ENCODE measurements at places on chromosomes 12 and 14. TPM values are rescaled to one million over a fixed set of nuclear protein-coding genes. Genes with fewer than 3 reads are reported as not detected.

DNA sequence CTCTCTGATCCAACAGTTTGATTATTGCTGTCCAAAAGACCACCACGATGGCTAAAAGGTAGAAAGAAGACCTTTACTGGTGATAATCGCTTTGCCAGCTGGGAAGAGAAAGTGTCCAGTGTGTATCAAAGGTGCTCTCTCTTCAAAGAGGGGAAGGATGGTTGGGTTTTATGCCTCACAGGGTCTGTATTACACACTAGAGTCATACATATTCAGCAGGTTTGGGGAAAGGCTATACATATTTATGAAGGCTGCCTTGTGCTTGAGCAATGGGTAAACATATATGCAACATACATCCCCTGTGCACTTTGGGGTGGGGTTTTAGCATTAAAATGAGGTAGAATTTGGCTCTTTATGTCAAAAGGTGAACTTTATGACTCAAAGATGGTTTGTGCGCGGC is 18.2 kb downstream of the GPRC5D start:
- DNase-seq: no peak

- DNase-seq: no peak
Observed at GRCh38 chr12:79191391-79191790, 326.8 kb downstream of the SYT1 start.

DNA sequence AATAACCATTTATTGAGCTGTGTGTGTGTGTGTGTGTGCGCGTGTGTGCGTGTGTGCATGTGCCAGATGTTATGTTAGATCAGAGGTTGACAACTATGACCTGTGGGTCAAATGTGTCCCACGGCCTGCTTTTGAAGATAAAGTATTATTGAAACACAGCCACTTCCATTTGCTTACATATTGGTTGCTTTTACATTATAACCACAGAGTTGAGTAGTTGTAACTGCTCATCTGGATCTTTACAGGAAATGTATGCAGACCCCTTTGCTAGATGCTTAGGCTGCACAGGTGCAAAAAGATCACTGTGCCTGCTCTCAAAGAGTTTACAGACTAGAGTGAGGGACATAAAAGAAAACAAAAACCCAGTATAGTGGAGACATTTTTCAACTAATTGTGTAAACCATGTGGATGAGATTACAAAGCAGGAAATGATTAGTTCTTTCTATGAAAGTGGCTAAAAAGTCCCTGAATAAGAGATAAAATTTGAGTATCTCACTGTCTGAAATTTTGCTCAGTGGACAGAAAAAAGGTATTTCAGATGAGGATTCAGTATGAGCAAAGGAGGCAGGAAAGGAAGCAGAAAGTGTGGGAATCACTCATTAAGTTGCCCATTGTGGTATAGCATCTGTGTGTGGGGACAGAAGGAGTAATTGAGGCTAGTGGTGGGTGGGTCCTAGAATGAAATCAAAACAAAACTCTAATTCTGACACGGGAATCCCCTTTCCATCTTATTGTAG is 188.4 kb downstream of the PAH start:
- DNase-seq: no peak

DNA sequence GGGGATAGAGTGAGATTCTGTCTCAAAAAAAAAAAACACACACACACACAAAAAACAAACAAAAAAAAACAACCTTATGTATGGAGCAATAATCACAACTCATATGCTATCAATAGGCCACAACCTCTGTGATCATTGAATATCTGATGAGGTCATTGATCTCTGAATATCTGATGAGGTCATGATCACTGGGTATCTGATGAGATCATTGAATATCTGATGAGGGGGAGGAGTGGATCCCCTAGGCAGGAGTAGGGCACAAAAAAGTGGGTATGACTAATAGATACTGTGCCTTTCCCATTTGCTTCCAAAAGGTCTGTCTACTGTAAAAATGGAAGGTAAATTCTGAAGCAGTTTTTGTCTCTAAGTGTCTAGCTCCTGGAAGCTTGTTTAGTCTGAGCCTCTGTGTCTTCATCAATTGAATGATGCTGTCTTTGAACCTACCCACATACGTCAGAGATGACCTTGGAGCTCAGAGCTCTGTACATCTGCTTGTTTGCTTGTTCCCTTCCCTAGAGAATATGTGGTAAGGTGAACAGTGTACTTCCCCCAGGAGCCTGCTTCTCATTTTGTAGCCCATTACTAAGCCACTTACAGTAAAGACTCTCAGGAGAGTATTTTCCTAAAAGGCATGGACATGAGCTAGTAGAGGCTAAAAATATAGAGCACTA is 13.6 kb downstream of the PAH start:
- DNase-seq: no peak

DNA sequence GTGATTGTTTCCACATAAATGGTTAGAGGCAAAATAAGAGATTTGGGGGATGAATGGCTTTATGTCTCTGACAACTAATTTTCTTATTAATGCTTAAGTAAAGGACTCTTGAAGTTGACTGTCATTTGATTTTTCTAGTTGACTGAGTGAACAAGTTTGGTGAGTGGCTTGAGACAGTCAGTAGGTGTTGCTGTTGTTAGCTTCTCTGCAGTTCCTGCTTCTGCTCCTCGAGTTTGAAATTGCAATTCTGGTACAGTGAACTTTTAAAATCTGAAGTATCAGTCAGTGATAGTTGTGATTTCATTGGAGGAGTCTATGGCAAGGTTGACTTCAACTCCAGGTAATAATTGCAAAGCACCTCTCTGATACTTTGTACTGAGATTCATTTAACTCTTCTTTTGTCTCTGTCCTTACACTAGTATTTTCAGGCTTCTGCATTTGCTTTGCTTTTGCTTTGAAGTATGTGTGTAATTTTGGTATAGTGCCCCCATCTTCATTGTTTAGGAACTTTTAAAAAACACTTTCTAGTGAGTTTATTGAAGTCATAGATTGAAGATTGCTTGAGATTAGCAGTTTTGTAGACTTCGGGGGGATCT is 415.5 kb downstream of the PCNX1 start:
- no peak for DNase-seq

- DNase-seq: no peak
Observed at GRCh38 chr14:21229821-21230220, 39.4 kb downstream of the HNRNPC start.

DNA sequence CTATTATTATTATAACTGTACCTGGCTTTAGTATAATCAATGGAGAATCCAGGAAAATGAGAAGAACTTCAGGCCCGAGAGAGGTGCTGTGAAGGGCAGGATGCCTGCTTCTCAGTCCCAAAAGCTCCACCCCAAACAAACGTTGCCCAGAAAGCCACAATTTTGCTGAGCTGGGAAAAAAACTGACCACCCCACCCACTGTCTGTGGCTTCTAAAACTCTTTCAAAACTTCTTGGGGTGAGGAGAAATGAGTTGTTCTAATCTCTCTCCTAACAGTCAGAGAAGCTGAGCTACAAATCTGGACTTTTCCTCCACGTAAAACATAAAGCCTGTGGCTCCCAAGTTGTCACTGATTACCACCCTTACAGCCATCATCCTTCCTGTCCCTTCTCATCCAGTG is 13.4 kb downstream of the VDR start:
- no peak for DNase-seq

DNA sequence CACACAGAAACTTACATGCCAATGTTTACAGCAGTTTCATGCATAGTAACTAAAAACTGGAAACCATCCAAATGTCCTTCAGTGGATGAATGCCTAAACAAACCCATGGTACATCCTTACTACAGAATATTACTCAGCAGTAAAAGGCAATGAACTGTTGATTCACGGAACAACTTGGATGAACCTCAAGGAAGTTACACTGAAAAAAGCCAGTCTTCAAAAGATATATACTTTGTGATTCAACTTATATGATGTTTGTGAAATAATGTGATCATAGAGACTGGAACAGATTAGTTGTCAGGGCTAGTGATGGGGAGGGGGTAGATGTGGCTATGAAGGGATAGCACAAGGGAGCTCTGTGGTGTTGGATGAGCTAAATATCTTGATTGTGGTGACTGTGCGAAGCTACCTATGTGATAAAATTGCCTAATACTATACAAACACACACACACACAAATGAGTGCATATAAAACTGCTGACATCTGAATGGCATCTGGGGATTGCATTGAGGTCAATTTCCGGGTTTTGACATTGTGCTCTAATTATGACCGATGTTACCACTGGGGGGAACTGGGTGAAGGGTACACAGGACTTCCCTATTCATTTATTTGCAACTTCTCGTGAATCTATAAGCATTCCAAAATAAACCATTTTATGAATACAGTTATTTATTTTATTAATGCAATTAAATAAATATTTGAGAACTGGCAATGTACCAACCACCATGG is 94.3 kb downstream of the RIN3 start:
- DNase-seq: no peak

DNA sequence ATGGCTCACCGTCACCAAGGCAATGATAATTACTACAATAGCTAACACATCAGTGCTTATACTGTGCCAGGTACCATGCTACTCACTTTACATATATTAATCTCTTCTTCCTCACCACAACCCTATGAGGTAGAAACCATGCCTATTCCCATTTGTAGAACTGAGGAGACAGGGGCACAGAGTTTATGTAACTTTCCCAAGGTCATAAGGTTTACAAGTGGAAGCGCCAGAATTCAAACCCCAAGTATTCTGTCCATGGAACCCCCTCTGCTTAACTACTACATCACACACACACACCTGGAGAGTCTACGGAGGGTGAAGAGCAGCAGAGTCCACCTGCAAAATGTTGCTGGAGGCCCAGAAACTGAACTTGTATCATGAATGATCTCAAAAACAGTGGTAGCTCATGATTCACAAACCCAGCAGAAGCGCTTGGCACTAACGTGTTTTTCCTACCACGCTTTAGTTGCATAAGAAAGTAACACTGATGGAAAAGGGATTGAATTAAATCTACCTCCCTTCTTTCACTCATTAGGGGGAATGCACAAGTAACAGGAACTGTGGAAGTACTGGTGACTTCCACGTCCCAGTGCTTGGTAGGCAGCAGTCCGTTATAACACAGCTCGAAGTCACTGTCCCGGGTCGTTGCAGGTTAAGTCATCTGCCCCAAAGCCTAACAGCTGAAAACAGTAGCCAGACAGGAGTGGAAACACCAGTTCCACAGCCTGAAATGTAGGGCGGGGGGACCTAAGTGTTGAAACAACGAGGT is 2.0 kb downstream of the ITPR2 start:
- no peak for DNase-seq

GRCh38 chr14:101187816-101188570 is 284.5 kb upstream of the RTL1 start:
- no peak for DNase-seq

DNA sequence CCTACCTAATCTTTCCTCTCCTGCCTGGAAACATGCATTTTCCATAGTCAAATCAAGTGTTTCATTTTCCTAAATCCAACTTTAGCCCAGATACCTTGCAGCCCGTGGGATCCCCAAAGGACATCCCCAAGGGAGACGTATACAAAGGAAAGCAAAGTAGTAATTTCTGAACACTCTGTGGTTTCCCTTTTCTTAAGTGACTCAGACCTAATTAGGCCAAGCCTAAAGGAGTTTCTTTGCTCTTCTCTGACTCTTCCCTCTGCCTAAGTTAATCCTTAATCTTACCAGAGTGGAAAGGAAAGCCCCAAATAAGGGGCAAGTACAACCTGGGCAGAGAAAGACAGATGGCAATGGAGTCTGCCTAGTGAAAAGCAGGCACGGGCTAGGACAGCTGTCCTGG is 250.3 kb downstream of the SPTSSA start:
- DNase-seq: no peak

GRCh38 chr12:75177997-75178396 is 31.6 kb downstream of the KCNC2 start:
- no peak for DNase-seq

DNA sequence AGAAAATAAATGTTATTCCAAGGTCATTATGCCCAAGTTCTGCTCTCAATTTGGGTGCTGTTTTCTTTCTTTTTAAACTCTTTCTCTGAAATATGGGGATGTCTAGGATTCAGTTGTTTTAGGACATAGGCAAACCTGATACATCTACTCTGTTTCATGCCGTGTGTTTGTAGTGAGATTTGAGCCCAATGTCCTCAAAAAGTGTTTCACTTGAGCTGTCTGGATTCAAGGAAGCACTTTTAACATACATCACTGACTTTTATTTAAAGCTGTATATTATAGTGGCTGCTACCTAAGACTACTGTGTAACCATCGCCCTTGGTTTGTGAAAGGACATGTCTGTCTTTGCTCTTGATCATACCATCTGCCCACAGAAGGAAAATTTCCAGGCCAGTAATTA is 709.3 kb upstream of the STXBP6 start:
- DNase-seq: no peak

DNA sequence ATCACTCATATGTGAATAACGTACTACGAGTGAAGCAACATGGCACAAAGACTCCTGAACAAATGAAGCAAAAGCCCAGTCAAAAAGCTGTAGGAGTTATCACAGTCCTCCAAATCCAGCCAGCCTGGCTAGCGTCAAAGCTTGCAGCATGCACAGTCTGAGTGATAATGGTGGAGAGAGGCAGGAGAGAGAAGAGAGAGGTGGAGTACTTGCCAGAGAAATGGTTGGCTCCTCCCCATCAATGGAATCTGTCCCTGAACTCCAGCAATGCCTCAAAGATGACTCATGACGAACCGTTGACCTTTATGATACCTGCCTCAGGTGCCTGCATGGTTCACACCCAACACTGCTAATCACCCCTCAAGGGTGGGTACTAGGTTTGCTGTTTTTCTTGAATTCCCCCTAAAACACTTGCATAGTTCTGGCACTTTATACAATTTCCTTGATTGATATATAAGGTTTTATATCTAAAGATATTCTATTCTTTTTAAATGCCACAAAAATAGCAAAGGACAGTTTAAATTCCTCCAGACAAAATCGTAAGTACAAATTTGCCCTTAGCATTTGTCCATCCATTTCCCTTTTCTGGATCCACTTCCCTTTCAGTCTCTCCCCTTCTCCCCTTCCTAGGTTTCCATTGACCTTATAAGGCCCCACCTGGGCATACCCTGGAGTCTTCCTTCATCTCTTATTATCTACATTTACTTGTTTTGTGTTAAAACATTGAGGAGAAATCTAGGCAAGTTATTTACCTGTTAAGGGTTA is 10.2 kb downstream of the ARHGDIB start:
- DNase-seq: peak; percentile 8

Gene NYNRIN
- total RNA-seq: 0.22 TPM

Gene ANKRD52
- 40.1 TPM for total RNA-seq

Gene PELI2
- 5.8 TPM for total RNA-seq

Gene SIX6
- not detected for total RNA-seq

Measured in CD4-positive, CD25-positive, alpha-beta regulatory T cell (primary cell).